Ascending aorta (tissue), 2 donors: ENCODE measurements at places on chromosomes 12 and 14.

- DNase-seq: peak; percentile 74
Measured at GRCh38 chr14:89720741-89721729, 233.5 kb downstream of the EFCAB11 start.

GRCh38 chr12:38477340-38478090 lies 160.9 kb downstream of the ALG10B start:
- DNase-seq: no peak

- DNase-seq: no peak
Measured at GRCh38 chr12:64757771-64758170, 1.4 kb downstream of the GNS start.

DNA sequence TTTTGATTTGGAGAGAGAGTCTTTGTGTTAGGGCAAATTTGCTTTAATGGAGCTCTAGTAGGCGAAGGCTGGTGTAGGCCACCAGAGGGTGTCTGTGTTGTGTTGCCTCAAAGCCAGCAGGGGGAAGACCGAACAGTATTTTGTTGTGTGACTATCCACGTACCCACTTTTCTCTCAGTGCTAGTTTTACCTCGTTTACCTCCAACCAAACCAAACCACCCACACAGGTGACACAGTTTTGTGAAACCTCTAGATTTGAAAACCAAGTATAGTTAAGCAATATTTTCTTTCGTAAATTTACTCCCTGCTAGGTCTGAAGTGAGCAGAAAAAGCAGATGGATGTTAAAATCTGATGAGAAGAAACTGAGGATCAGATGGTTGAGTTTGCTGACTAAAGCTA lies 36.3 kb upstream of the NPFF start:
- DNase-seq: peak; percentile 78

GRCh38 chr12:74781991-74782485 lies 244.4 kb downstream of the ATXN7L3B start:
- no peak for DNase-seq

GRCh38 chr14:82647088-82647810 lies 1113.6 kb upstream of the SEL1L start:
- no peak for DNase-seq

DNA sequence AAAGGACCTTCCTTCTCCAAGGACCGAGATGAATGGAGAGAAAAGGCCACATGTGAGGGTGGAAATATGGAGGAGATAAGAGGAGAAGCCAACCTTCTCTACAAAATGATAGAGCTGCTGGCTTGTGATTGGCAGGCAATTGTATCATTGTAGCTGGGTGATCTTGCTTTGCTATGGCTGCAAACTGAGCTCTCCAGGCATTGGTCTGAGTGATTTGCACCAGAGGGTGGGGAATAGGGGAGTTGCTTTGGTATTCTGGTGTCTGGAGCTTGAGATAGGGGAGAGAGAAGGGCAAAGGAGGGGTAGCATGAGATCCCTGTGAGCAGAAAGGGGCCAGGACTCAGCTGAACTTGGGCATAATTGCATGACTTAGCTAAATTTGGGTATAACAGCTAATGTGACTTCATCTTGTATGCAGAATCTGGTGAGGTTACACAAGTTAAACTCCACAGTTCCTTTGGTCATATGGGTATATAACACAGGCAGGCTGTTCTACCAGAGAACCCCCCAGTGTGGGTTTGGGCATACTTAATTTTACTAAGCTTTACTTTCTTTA lies 72.0 kb downstream of the FOS start:
- no peak for DNase-seq

DNA sequence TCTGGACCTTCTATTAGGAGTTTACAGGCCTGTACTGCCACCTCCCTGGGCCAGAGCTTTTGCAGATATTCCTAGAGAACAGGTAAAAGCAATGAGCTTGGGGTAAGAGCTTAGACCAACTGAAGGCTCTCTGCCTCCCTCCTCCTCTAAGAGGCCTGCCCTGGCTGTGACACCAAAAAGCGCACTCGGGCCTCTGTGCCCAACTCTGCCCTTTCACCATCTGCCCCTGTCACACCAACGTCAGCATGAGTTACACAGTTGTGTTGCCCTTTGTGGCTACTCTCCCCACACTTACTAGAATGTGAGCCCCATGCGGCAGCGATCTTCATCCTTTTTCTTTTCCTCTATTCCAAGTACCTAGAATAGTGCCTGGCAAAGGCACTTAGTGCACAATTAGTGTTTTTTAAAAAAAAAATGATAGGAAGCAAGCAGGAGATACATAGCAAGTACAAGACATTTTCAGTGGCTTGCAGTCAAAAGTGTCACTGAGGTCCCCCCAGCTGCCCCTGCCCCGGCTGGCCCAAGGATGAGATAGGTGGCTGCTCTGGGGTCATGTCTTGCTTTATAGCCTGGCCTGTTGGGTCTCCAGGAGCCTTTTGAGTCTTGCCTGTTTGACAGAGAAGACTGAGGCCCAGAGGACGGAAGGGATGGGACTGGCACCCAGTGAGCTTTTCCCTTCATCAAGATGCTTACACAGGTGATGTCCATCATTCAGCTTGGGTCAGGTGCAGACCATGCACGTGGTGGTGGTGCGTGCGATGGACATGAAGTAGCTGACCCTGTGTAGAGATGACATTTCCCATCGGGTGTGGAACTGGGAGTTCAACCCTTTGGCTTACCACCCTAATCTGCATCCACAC lies 12.5 kb downstream of the CKB start:
- DNase-seq: no peak

DNA sequence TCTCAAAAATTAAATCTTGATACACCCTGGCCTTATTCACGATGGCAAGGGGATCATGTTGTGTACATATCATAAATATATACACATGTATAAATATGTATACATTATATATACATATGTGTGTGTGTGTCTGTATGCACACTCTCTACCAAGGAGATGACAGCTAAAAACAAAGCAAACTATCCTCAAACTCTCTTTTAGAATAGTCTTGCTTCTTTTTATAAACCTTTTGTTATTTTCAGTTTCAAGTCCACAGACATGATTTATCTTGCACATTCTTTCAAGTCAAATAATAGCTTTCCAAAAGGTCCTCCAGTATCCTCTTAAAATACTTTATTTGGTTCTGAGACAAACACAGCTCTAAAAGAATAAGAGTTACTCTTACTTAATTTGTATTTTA lies 8.4 kb downstream of the ANO6 start:
- no peak for DNase-seq

DNA sequence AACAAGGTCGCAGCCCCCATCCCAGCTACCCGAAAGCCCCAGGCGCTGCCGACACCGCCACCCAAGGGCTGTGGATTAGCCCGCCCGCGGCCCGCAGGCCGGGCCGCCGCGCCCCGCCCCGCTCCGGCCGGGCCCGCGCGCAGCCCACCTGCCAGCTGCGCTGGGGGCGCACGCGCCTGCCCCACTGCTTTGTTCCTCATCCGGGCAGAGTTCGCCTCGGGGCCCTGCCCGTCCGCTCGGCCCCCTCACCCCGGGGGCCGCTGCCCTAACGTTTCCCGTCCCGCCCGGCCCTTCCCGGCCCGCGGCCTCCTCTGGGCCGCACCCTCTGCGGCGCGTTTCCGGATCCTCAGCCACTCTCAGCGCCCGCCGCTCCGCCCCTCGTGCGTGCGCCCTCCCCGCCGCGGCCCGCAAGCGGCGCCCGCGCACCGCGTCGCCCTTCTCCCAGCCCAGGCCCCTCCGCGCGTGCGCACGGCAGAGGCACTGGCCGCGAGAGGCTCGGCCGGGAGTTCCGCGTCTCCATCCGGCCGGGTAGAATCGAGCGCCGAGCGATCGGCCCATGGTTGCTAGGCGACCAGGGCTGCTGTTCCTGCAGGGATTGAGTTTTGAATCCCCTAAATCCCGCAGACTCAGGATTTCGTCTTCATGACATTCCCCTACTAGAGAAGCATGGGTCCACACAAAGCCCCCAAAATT lies at the start of gene PRDM4:
Gene PRDM4, minus strand, starts transcription at position 329 of the 693 bp plus-strand sequence. CDS start 622 bp downstream, outside the sequence.
- DNase-seq: peak; percentile 85

DNA sequence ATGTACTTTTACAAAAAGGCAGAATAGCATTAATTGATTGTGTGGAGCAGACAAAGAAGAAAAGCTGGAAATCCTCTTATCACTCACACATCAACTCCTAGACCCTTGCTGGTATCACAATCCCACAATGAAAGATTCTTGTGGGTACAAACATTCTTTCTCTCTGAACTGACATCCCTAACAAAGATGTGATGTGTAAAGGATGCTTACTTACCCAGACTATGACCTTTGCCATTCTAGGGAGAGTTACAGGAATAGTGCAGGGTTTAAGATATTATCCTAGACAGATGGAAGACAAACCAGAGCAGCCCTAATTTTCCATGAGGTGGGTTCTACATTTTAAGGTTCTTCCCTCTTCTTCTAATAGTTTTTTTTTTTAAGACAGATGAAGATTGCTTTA lies 60.4 kb upstream of the SLC6A15 start:
- no peak for DNase-seq

DNA sequence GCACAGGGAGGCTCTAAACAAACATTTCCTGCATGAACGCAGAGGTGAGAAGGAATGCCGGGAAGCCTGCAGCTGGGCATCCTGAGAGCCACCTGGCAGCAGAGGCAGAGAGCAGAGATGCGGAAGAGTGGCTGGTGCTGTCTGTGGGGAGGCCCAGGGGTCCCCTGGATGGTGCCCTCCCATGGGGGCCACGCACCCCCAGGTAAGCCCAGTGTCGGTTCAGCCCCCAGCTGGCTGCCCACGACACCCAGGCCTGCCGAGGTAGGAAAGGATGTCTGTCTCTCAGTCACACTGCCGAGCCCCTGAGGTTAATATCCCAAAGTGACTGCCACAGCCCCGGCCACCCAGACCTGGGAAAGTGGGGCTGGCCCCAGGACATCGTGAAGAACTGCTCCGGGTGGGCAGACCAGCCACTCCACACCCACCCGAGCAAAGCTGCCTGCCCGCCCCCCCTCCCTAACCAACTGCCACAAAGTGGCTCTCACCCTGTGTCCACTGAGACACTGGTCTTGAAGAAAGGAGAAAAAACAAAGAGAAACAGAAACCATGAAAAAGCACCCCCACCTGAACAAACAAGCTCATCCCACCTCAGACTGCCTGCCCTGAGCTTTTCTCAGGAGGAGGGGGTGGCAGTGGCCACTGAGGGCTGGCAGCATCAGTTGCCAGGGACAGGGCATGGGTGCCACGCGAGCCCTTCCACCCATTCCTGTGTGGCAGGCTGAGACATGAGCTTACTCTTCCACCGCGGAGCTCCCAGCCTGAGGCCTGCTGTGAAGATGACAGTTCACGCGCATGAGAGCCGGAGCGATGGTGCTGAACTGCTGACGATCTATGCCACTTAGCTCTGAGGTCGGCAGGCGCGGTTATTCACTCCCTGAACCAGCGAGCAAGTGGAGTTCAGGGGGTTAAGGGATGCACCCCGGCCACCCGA lies 40.8 kb downstream of the CCDC88C start:
- no peak for DNase-seq

- DNase-seq: no peak
Measured at GRCh38 chr12:27012982-27013255, 1.3 kb downstream of the TM7SF3 start.

DNA sequence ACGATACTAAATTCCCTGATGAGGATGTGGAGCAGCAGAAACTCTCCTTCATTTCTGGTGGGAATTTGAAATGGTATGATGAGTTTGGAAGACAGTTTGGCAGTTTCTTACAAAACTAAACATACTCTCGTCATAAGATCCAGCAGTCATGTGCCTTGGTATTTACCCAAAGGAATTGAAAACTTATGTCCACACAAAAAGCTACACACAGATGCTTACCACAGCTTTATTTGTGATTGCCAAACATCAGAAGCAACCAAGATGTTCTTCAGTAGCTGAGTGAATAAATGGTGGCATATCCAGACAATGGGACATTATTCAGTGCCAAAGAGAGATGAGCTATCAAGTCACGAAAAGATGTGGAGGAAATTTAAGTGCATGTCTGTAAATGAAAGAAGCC lies 10.7 kb upstream of the APOLD1 start:
- no peak for DNase-seq

DNA sequence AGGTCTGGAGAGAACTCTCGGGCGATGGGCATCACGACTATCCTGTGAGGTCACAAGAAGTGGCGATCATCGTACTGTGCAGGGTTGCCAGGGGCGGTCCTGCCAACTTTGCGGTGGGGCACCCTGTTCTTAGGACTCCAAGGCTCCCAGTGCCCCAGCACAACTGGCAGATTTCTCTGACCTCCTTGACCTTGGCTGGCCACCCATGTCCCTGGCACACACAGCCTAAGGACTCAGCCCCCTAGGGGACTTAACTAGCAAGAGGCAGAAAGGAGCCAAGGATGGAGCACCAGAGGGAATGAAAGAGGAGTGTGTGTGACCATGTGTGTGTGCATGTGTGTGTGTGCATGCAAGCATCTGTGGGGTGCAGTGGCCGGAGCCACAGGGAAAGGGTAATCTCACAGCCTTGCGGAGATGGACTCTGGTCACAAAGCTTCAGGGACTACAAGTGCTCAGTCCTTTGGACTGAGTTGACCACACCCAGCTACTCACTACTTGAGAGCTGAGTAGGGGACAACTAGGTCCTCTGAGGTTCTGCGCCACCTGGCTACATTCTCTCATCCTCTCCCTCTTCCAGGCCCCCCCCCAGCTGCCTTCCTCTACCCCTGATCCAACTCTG lies 13.7 kb downstream of the SLC48A1 start:
- no peak for DNase-seq

DNA sequence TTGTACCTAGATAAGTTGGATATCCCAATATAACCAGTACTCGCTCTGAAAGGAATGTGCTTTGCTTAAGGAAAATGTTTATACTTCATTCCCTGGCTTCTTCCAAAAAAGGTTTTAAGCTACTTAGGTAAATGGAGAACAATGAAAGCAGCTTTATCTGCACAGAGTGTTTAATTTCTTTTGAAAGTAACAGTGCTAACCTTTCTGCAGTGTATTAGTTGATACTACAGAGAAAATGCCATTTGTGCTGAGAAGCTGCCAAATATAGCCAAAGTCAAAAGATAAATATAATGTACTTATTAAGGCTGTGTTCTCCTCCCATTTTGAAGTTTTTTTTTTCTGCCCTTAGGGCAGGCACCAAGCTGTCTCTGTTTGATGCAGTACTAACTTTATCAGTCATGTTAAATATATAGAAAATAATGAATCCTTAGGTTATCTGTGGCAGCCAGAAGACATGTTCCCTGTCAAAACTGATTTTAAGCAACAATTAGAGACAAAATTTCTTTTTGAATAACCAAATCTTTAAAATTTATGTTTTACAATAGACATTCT lies 145.4 kb upstream of the KITLG start:
- DNase-seq: no peak

DNA sequence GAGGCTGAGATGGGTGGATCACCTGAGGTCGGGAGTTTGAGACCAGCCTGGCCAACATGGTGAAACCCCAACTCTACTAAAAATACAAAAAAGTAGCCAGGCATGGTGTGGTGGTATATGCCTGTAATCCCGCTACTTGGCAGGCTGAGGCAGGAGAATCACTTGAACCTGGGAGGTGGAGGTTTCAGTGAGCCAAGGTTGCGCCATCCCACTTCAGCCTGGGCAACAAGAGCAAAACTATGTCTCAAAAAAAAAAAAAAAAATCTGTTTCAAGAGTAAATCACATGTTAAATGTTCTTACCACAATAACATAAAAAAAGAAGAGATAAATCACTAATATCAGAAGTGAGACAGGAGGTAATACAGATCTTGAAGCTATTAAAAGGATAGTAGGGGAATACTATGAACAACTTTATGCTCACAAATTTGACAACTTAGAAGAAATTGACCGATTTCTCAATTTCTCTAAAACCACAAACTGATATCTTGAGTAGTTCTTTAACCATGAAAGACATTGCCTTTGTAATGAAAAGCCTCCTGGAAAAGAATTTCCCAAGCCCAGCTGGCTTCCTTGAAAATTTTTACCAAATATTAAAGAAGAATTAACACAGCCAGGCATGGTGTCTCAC lies 37.7 kb downstream of the TAOK3 start:
- DNase-seq: no peak

GRCh38 chr12:42396473-42397259 lies 70.7 kb downstream of the PPHLN1 start:
- DNase-seq: no peak

GRCh38 chr12:99334285-99335056 lies 313.1 kb upstream of the GARIN6 start:
- no peak for DNase-seq
